ENCODE measurements at places on chromosomes 11 and 22. TPM values are rescaled to one million over a fixed set of nuclear protein-coding genes. Genes with fewer than 3 reads are reported as not detected.

DNA sequence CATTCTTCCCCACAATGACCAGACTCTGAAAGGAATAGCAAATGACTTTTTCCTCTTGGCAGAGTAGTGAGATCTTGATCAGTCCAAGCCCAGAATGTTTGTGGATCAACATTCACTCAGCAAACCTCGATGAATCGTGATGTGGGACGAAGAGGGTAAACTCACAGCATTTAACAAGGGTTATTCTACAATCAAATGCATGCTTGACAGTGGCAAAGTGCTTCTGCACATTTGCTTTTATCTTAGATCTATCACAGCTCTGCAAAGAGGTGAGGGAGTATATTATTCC, 31.8 kb downstream of the TMPRSS5 start:
- DNase-seq = no peak

- no peak for DNase-seq
These were observed 1447.5 kb downstream of the BRD1 start for GRCh38 chr22:48380016-48380665.

DNA sequence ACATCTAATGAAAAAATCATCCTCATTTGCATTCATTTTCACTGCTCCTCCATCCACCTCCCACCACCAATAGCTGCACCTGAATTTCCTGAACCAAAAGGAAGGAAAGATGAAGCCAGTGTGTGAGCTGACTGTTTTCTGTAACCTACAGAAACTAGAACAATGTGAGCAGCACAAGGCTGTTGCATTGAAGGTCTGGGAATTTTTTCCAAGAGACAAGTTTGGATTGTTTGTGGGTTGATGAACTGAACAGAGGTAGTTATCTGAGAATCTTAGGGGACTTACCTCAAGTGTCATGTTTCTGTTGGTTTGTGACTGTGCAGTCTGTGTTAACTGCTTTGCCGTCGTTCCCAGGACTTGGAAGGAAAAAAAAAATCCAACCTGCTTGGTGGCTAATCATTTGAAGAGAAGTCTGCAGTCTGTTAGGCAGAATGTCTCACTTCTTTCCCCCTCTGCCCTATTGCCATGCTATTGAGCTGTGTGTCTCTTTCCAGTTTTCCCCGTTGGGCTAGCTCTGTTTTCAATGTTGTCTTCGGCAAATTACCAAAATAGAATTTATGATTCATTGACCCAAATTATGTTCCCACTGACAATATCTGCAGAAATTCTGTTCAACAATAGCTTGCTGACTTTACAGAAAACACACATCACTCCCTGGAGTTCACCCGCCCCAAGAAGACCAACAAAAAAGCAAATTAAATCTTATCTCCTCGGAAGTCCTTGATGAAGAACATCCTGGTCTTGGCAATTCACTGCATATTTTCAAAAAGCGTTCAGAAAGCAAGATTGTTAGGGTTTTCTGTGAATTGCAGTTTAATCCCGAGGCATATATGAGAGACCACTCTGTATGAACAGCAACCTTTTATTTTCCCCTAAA, 76.0 kb downstream of the SC5D start:
- DNase-seq = no peak

GRCh38 chr22:46535876-46536536, 1.4 kb downstream of the CELSR1 start:
- DNase-seq = no peak

DNA sequence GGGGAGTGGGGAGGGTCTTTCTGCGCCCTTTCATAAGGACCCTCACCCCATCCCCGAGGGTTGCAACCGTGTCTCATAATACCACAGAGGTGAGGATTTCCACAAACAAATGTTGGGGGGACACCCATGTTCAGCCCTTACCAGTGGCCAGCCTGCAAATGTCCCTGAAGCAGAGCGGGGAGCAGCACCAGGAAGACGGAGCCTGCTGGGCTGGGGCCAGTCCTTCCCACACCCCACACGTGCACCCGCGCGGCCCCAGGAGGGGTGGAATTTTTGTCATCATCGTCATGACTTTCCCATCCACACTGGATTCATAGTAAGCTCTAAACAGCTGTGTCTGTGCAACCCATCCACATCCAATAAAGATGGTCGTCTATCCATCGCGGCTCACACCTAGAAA, 409.8 kb downstream of the BRD1 start:
- DNase-seq = no peak

- DNase-seq = no peak
These were observed 30.8 kb upstream of the SORL1 start for GRCh38 chr11:121421149-121421901.

- DNase-seq = no peak
These were observed 6.1 kb downstream of the BLID start for GRCh38 chr11:122109932-122110331.

GRCh38 chr11:121884626-121885025, 231.4 kb downstream of the BLID start:
- DNase-seq = no peak

DNA sequence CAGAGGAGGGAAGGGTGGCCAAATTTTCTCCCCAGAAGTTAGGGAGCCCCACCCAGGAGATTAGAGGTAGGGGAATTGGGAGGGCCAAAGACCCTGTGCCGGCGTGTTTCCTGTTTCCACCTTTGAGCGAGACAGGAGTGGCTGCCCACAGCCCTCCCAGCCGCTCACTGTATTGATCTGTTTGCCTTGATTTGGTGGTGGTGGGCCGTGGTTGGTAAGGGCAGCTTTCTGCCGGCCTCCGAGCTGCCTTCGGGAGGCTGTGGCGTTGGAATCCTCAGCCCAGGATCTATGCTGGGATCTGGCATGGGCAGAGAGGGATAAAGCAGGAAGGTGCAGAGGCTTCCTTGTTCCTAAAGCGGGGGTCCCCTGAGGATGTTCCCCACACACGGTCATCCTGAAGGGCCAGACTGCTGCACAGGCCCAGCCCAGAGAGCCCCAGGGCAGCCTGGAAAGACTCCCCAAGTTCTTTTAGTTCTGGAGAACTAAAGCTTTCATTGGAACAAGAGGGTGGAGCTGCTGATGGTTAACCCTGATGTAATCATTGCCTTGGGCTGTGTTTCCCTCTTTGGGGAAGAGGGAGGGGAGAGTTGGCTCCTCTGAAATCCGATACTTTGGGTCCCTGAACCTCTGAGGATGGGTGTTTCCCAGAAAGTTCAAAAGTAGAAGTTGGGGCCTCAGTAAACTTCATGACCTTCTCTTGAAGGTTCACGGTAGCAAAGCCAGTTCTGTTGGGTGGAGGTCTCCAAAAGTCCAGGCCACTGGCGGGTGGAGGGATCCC, 7.2 kb downstream of the FAM83F start:
- DNase-seq = no peak

DUSP8 gene
- 10.9 TPM for polyA plus RNA-seq

SLC22A12 gene
- not detected for polyA plus RNA-seq

Measured in heart left ventricle (tissue), 16 donors.